Stimulated activated CD4-positive, alpha-beta T cell treated with anti-CD3 and anti-CD28 coated beads, Interleukin-12 subunit alpha, Interleukin-12 subunit beta, amount 100 ng/mL, for 24 hours (primary cell): ENCODE measurements at places on chromosomes 6 and 20.
A peak's percentile ranks its signal among the peaks of the same experiment; 100 is the strongest.

DNA sequence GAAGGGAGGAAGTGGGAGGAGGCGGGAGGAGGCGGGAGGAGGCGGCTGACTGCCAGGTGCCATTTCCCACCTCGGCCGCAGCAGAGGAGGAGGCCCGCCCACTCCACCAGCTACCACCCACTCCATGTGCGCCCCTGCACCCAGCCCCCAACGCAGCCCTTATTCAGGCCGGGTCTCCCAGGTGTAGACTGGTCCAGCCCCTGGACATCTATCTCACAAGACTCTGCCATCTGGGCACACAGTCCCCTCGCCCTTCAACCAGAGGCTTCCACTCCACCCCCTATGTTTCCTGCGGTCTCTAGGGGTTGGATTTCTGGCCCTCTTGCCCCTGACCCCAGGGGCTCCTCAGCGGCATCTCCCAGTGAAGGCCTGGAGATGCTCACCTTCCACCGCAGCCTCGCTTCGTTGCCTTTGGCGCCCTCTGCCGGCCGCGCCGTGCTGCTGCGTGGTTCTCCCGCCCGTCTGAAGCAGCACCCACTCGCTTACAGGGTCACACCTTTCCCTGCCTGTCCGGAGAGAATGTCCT, 32.6 kb upstream of the FAM83D start:
- DNase-seq = peak; percentile 74

- no peak for DNase-seq
These were observed 8.5 kb upstream of the REPS1 start for GRCh38 chr6:138996524-138996923.

- no peak for DNase-seq
These were observed 152.5 kb upstream of the MAP3K7 start for GRCh38 chr6:90739339-90739738.

DNA sequence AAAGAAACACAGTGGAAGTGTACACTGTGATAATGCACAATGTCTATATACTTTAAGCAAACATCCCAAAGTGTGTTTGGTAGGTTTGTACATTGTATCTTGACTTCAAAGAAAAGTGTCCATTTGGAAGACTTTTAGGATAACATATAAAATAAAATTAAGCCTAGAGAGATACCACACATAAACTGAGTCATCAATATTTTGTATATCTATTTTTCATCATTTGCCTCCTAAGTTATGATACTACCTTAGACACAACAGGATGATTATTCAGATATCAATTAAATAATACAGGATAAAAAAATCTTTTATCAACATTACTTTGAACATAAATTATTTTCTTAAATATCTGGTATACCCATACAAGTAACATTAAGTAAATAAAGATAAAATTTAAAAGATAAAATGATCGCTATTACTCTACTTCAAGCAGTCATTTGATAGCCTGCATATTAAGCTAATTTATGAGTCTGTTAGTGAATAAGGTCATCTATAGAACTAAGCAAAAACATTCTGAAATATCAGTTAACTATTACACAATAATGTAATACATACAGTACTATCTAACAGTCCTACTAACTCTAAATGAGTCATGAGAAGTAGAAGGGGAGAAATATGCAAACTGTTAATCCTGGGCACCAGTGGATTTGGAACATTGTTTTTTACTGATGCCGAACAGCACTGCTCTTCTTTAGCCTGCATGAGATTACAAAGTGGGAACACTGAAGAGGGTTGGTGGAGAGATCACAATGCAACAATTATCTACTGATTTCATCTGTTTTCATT, 158.4 kb upstream of the SIM1 start:
- no peak for DNase-seq

GRCh38 chr6:27911956-27912446, at the start of gene OR2B2:
Gene OR2B2 (minus strand): TSS chr6:27912396. CDS start chr6:27912319, 77 bp downstream.
- DNase-seq = no peak

DNA sequence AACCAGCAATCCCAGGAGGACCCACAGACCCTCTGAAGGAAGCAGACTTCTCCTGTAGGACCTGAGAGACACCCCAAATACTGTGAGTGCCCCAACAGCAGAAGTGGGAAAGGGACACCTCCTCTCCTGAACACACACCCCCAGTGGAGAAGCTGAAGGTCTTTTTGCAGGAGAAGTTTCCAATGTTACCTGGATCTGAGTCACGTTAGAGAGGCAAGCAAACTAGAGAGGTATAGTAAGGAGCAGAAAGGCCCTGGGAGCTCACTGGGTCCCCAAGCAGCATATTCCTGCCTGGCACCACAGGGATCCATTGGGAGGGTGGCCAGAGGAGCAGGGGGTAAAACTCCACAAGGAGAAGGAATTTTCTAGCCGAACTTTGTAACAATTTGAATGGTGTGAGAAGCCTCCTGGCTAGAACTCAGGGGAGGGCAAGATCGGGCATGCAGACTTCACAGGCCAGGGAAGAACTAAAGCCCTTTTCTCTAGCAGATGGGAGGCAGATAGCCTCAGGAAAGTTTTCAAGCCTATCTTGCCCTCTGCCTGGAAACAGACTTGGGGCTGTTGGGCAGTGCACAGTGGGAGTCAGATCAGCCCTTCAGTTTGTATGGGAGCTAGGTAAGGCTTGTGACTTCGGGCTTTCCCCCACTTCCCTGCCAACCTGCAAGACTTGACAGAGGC, 68.2 kb upstream of the SSTR4 start:
- DNase-seq = no peak

DNA sequence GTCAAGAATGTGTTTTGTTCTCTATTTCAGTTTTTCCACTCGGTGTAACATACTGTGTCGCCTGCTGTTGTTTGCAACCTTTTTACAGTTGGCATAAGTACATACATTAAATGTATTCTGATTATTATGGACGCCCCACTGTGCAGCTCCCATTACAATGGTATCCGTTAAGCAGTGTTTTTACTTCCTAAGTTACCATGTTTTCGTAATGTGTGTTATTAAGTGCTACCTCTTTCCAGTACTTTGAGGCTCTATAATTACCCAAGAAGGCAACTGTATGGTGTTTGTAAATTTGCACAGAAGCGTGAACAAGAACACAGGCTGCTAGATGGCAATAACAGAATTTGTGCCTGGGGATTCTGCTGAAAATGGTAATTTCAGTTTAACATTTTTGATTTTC, 568.0 kb upstream of the MARCKS start:
- DNase-seq = no peak

DNA sequence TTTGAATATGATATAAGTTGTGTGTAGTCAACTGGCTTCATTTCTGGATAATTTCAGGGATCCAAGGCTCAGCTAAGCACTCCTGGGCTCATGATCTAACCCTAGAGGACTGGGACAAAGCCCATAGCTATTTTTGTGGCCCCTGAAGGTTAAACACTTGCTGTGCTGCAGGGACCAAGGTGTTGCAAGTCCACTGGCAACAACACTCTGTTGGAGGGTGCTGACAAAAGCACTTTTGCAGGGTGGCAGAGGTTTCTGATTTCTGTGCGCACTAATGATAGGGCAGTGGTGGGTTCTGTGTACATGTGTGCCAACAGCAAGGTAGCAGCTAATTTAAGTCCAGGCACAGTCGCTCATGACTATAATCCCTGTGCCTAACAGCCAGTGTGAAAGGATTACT, 445.3 kb upstream of the SYNCRIP start:
- DNase-seq = no peak

DNA sequence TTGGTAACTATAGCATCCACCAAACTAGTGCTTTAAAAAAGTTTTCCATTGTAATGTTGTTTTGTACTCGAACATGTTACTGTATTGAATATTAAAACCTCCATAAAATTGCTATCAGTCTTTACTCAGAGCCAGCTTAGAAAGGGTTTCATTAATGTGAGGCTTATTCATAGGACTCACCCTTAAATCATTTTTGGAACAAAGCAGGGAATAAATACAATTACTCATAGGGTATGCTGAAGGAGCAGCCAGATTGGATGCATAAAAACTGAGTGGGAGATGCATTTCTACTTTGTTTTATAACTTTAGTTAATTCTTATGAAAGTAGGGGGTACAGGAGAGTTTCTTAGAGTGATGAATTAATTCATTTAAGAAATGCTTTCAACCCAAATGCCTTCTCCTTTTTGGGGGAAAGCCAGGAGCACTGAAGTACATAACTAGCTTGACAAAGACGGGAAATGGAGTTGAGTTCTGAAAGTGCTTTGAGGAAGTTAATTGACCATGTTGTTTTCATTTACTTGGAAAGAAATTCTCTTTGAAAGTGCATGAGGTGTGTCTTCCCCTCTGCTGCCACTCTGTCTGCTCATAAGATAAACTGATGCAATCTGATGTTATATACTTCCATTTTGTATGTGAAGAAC, 90.3 kb downstream of the RNF144B start:
- DNase-seq = no peak

DNA sequence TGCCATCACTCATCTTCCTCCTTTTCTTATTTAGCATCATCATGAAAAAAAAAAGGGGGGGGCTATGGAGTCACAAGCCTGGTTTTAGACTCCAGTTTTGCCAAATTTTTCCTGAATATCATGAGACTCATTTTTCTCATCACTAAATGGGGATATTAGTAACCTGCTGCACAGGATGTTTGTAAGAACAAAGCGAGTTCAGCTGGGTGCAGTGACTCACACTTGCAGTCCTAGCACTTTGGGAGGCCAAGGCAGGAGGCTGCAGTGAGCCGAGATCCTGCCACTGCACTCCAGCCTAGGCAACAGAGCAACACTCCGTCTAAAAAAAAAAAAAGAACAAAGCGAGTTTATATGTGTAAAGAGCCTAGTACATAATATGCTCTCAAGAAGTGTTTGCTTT, 82.8 kb downstream of the TFAP2A start:
- DNase-seq = no peak

DNA sequence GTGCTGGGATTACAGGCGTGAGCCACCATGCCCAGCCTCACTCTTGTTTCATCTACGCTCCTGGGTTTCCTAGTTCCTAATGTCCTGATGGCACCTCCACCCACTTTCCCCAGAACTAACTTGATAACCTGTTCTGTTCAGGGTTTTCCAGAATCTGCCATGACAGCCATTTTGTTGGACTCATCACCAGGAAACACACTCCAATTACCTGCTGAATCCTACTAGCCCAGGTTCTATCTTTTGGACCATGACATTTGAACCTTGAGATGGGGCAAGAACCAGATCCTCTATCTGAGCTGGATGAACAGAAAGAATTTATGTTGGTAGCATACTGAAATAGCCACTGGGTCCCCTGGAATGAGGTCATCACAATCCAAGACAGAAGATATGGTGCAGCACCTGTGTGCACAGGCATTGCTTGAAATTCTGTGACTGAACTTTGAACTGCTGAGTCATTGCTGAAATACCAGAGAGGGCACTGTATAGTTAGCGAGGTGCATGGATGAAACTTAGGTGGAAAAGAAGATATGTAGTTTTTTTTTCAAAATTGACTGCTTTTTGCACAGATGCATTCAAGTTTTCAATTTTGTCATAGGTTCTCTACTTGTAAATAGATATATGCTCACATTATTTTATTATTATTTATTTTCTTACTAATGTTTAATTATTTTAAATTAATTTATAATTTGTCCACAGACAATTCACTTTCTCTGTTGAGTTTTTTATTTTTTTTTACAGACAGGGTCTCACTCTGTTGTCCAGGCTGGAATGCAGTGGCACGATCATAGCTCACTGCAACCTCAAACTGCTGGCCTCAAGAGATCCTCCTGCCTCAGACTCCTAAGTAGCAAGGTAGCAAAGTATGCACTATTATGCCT, 42.8 kb upstream of the TASP1 start:
- no peak for DNase-seq

DNA sequence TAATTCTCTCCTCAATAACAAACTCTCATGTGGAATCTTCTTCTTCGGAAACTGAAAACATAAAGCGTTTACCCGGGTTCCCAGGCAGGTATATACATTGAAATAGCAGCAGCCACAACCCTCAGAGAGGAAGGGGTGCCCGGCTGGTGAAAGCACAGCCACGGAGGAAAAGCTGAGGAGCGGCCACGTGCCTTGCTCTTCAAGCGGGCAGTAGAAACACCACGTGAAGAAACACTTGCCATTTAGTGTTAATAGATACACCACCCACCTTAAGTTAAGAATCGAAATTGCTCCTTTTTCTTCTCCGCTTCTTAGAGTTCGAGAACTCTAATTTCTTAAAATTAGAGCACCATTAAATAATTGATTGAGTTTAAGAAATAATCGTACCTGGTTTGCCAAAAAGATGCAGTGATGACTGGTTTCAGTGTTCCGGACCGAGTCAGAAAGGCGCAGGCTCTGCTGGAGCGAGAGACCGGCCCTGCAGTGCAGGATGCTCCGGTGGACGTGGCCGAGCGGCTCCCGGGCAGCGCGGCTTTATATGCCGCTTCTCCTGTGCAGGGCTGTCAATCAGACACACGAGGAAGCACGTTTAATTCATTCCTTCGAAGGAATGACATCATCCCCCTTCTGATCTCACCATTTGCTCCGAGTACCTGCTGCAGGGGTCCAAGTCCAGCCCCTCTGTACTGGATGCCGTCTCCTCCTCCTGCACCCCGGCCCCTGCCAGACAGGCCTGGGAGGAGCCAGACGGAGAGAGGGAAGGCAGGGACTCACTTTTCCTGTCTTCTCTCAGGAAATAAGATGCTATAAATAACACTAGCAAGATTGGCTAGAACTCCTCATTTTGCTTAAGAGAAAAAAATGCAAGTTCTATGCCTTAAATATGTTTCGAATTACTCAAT, at the start of gene THBS2:
TSS of gene THBS2 (minus strand) at position 510 of the 902 bp plus-strand sequence. CDS start 3,062 bp downstream, outside the sequence.
- no peak for DNase-seq

DNA sequence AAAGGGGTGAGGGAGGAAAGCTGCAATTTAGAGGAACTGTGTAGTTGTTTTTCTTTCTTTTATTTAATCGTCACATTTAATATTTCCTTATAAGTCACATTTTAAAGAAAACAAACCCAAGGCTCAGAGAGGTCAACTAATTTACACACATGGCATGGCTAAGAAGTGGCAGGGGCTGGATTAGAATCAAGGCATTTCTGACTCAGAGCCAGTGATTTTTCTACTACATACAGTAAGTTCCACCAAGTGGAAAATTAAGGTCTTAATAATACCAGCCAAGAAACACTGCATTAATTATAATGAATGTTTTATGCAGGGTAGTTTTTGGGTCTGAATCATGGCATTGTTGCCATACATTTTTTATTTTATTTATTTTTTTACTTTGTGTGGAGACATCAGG, 607.7 kb upstream of the CITED2 start:
- no peak for DNase-seq

DNA sequence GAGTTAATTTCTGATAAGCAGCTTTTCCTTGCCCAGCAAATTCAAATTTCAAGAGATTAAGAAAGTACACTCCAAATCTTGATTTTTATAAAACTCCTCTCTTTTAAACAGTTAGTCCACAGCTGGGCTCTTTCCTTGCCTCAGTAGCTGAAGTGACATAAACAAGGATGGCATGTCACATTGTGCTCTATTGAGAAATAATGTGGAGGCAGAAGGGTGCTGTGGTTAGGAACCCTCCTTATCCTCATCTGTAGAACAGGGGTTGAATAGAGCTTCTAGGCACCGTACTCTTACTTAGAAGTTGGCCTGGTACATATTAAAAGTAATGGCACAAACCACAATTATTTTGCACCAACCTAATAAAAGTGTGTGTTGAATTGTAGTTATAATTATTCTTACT, 70.3 kb downstream of the RSPO3 start:
- no peak for DNase-seq

DNA sequence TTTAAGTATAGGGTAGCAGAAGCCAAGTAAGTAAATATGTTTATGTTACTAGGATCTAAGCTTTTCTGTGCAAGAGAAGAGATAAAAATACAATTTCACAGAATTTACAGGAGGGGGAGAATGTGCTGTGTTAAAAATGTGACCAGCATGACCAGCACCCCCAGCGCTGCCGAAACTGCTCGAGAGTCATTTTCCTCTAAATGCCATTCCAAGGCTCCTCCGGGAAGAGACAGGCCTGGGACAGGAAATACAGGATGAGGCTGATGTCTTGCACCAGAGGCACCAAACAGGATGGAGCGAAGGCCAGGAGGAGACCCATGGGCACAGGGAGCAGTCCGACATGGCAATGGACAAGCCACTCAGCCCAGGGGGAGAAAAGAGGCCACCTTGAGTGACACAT, 21.1 kb downstream of the TAF4 start:
- DNase-seq = no peak
